ENCODE measurements at places on chromosomes 16 and 17.

- DNase-seq, result no peak
These were observed 63.1 kb downstream of the SHISA9 start for GRCh38 chr16:12964461-12964860.

DNA sequence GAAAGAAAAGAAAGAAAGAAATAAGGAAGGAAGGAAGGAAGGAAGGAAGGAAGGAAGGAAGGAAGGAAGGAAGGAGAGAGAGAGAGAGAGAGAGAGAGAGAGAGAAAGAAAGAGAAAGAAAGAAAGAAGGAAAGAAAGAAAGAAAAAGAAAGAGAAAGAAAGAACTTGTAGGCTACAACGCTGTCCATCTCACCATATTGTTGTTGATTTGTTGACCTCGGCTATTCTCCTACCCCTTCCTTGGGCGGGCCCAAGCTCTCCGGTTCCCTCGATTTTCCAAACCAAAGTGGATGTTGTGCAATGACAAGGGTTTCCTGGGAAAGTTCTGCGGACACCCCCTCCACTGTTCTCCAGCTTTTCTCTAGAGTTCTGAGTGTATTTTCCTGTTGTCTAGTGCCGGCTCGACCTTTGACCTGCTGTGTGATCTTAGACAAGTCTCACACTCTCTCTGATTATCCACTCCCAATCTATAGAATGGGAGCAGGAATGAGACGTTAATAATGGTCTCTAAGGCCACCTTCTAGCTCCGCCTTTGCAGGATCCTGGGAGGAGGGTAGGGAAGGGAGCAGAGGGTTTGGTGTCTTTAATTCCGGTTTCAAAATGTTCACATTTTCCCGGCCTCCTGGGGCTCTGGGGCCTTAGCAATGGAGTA is 1.6 kb downstream of the IRX6 start:
- no peak for DNase-seq

- DNase-seq, result no peak
These were observed 20.0 kb upstream of the RNF135 start for GRCh38 chr17:30950669-30951399.

DNA sequence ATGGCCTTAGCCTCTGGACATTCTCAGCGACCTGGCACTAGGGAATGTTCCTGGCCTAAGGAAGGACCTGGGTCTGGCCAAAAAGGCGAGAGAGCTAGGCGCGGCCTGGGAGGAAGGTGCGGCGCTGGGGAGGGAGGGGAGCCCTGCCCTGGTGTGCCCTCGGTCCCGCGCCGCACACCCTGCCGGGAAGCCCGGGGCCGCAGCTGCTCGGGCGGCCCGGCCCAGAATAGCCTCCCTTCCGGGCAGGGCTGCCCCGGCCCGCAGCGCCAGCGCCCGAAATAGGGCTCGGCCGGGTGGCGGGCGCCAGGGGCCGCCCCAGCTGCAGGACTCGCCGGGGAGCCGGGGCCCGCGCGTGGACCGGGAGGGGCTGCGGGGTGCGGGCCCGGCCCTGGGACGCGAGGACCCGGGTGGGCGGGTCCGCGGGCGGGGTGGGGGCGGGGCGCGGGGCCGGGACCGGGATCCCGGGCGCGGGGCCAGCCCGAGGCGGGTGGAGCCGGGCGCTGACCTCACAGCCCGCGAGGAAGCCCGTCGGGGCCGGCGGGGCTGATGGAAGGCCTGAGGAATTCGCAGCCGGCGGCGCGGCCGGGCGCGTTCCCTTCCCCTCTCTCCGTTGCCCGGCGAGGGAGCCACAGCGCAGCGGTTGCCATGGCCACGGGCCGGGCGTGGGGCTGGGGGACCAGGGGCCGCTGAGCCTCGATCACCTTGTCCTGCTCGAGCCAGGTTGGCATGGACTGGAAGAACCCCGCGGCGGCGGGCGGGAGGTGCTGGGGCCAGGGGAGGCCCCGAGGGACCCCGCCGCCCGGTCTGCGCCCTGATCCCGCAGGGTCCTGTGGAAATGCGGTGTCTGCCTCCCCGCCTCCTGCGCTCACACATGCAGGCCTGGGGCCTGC is 18.1 kb downstream of the SOCS3 start:
- DNase-seq, result peak; percentile 80

DNA sequence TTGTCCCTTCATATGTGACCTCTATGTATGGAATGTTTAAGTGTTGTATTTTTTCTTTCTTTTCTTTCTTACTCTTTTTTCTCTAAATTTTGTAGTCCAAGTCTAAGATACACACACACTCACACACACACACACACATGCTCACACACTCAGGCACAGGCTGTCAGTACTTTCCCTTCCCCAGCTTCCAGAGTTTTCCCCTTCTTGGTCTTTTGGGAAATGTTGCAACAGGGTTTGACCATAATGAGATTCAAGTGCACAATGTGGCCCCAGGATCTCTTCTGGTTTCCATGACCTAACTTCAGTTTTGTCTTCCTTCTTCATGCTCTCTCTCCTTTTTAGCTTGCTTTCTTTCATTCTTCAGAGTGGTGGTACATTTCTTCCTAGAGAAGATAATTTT is 289.8 kb upstream of the FOXF1 start:
- no peak for DNase-seq

DNA sequence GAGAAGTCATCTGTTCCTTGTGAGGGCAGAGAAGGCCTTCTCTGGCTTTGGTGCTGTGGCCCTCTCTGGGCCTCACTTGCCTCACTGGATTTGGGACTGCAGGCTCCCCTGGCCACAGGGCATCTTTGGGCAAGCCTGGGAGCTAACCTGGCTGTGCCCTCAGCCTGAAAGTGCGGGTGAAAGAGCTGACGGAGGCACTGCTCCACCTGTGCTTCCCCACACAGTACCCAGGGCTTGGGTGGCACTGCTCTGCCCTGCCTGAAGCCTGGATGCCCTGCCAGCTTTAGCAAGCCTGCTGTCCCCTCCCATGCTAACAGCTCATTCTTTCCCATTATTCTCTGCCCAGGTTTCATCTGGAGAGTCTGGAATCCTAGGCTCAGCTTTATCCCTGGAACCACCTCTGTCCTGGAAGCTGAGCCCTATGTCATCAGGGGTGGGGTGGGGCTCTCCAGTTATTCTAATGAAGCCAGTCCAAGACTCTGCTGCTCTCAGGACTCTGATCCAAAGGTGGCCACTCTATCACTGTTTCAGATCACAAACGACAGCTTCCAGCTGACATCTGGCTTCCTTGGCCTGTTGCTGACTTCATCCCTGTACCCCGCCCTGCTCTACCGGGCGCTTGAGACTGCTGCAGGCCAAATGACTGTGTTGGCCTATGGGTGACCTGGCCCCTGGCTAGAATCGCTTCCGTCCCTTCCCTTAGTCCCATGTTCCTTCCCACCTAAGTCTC is 29.3 kb downstream of the HIC1 start:
- no peak for DNase-seq

DNA sequence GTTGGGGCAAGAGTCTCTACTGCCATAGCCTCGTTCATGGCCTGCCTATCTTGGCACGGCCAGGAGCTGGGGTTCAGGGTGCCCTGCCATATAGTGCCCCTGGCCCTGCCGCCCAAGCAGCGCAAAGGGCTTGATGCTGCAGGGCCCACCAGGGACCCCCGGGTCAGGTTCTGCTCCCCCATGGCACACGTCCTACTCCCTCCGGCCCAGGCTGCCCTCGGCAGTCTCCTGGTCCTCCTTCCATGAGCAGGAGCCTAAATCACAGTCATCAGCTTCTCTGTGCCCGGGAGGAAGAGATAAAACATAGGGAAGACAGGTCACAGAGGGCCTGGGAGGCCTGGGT is 55.9 kb upstream of the MTSS2 start:
- no peak for DNase-seq

- DNase-seq, result no peak
These were observed 39.6 kb downstream of the CYLD start for GRCh38 chr16:50781518-50781917.

Data from H1 (cell line).